ENCODE measurements at places on chromosomes 2 and 18.

DNA sequence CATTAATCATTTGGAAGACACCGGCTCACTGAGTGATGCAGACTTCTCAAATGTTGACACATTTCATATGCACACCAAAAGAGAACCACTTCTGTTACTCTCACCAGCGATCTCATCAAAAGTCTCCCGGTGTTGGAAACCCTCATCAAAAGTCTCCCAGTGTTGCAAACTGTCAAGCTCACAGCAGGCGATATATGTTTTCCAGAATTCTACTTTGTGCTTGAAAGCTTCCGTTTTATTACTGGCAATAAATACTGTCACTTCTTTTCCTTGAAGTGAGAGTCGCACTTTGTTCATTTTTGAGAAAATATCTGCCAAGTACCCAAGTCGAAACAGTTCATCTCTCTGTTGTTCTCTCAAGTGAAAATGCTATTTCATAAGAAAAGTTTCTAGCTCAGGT lies 20.5 kb downstream of the MLPH start:
- no peak for DNase-seq

GRCh38 chr2:23838581-23838980 lies 88.3 kb downstream of the ATAD2B start:
- no peak for DNase-seq

DNA sequence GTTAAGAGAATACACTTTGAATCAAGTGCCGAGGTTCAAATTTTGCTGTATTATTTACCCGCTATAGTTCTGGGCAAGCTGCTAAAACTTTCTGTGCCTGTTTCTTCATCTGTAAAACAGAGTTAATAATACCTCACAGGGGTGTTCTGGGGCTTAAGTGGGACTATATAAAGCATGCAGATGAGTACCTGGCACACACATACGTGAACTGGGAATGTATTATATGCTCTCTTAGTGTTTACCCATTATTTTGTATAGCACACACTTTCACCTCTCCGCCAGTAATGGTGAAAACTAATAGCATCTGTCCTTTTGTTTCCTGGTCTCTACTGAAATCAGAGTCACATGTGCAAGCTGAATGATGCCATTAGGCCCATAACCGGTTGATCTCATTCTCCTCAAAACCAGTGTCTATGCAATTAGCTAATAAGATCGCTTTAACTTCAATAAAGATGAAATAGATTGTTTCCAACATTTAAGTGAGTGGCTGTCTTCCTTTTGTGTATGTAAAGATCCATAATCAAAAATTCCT lies 3.8 kb upstream of the CDKL4 start:
- no peak for DNase-seq

DNA sequence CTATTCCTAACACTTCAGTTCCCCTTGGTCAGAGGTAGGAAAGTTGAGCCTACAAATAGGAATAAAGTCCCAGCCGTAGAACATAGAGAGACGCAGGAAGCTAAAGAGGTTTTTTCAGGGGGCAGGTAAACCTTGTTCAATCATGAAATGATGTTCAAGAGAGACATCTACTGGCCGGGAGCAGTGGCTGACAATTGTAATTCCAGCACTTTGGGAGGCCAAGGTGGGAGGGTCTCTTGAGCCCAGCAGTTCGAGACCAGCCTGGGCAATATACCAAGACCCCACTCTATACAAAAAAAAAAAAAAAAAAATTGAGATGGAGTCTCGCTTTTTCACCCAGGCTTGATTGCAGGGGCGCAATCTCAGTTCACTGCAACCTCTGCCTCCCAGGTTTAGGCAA lies 66.7 kb upstream of the DNAJC10 start:
- DNase-seq = no peak

DNA sequence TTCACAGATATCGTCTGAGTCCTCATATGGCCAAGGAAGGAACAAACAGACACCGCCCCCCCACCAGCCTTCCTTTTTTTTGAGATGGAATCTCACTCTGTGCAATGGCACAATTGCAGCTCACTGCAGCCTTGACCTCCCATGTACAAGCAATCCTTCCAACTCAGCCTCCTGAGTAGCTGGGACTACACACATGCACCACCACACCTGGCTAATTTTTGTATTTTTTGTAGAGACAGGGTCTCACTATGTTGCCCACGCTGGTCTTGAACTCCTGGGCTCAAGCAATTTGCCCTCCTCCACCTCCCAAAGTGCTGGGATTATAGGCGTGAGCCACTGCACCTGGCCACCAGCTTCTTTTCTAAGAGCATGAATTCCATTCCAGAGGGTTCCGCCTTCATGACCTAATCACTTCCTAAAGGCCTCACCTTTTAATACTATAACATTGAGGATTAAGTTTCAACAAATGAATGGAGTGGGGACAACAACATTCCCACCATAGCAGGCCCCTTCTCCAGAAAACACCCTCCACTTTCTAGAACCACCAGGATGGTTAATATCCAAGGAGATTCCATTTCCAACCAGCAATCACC lies 2.2 kb upstream of the TMBIM1 start:
- DNase-seq = no peak

DNA sequence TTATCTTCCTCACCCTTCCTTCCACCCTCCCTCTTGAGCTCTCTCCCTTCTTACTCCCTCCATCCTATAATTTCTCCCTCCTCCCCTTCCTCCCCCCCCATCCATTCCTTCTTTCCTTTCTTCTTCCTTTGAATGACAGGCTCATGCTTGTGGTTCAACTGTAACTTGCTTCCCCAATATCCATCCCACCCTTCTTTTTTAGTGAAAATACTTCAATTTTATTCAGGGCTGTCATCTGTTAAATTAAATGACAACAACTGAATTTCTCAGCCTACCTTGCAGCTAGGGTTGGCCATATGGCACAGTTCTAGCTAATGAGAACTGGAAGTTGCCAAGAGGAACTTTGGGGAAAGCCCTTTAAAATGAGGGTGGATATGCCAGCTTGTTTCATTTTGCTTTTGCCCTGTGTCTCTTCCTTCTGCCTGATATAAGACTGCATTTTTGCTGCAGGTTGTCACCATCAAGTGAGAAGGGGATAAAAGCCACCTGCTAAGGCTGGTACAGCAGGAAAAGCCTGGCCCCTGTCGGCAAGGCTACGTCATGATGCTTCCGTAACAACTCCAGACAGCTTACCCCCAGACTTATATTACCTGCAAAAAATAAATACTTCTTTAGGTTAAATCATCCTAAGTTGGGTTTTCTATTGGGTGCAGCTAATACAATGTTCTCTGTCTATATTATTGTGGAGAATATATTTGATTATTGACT lies 121.8 kb downstream of the NXPH2 start:
- DNase-seq = no peak

DNA sequence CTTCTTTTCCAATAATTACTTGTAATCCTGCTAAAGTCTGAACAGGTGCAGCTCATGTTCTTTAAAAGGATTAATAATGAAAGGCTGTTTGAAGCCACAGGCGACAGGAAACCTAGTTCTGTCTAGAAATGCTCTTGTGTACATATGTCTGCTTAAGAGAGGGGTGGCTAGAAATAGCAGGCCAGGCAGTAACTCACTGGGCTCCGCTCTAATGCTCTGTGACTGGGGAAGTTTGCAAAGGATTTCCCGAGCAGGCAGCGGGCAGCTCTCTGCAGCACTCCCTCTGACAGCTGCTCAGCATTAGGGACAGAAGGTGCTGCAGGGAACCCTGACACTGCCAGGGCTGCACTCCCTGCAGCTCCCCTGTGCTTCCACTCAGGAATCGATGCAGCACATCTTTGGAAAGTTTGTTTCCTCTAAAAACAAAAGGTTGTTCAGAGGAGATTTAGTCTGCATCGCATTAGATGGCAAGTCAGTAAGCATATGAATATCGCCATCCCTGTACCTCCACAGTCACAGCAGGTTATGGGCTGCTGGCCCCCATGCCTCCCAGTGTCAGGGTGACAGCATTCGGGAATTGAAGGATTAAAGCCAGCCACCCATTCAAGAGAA lies 33.1 kb upstream of the TTC39C start:
- no peak for DNase-seq

- DNase-seq = no peak
These were observed 184.9 kb upstream of the RAB6C start for GRCh38 chr2:129794540-129794939.

DNA sequence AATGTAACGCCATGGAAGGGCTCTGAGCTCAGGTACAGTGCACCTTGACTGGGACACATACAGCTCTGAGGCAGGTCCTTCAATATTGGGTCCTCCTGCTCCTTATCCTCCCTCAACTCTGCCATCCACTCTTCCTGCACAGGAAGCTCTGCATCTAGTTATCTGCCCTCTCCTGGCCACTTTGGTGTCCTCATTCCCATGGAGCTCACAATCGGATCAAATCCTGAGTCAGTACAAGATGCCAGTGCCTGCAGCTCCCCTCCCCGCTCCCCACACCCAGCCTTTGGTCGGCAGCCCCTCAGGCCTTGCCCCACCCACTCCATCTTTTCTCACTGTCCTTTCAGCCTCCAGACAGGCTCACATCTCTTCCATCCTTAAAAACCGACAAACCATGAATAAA lies 58.0 kb downstream of the LRRFIP1 start:
- no peak for DNase-seq

DNA sequence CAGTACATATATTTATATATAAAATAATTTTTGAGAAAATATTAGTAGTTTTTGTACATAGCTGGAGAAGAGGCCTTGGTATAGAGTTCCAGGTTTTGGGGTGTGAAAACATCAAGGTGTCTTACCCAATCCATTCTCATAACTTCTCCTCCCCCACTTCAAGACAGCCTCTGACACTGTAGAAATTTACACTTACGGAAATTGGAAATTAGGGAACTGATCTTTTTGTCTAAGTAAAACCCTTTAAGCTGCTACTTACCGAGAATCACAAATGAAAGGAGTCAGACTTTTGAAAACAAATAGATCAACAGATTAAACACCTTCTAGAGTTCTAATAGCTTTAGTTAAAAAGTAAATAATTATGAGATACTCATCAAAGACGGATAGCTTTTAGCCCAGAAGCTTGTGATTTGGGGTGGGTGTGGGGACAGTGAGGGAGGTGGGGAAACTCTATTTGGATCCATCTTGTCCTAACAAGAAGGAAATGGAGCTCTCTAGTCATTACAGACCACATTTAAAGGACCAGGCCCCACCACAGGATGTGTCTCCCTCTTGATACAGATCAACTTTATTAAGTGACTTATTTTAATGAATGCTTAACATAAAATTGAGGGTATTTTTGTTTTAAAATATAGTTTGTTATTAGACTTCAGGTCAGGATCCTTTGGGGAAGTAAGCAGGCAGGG lies 11.1 kb upstream of the FBXO11 start:
- DNase-seq = no peak

DNA sequence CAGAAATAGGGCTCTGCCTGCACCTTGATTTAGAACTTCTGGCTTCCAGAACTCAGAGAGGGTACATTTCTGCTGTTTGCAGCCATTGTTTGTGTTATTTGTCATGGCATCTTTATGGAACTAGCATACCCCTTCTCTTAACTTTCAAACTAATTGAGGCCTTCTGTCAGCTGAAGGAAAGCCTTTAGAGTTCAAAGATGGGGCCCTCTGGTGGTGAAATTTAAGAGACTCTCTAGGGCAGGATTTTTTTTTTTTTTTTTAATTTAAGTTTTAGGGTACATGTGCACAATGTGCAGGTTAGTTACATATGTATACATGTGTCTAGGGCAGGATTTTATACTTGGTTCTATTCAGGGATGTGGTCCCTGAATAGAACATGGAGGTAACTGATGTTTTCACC lies 260.6 kb upstream of the LINC00305 start:
- no peak for DNase-seq

DNA sequence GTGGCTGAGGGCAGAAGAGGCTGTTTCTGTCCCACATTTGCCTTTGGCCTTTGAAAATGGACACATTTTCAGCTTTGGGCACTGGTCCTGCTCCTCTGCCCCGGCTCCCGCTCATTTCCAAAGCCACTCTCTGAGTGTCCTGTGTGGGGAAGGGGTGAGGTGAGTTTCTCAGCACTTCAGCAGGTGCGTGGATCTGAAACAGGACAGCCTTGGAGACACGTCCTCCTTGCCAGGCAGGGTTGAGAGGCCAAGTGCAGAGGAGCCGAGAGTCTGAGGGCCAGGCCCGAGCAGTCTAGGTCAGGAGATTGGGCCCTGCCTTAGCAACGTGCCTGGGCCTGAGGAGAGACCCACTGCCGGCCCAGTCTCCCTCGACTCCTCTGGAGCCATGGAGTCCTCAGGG lies 21.9 kb upstream of the ALPI start:
- no peak for DNase-seq

DNA sequence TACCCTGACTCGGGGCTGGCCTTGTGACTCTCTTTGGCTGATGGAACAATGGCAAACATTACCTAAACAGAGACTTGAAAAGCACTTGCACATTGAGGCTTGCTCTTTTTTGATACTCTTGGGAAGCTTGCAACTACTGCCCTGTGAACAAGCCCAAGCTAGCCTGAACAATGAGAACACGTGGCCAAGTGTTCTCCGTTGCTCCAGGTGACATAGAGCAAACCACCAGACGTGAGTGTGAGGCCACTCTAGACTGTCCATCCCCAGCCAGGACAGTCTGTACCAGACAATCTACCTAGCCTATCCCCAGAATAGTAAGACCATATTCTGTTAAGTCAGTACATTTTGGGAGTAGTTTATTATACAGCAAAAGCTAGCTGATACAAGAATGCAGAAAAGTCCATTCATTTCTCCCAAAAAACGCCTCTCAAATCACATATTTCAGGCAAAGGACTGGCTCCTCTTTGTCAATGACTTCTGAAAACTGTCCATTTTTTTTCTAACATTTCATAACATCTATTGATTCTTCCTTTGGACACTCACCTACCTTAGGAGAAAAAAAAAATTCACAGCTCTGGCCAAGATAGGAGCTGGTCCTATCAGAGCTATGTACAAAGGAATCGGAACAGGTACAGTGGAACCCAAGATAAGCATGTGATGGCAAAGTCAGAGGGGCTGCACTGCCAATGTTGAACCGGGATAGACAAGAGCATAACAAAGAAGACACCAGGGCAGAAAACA lies 142.1 kb upstream of the PKDCC start:
- DNase-seq = no peak
